Stimulated activated CD4-positive, alpha-beta T cell treated with anti-CD3 and anti-CD28 coated beads, Interleukin-1b, Interleukin-23, amount 100 ng/mL, for 4 hours (primary cell): ENCODE measurements at places on chromosomes 16 and 17.

- no peak for DNase-seq
These were observed 4.8 kb upstream of the COG1 start for GRCh38 chr17:73188011-73188410.

DNA sequence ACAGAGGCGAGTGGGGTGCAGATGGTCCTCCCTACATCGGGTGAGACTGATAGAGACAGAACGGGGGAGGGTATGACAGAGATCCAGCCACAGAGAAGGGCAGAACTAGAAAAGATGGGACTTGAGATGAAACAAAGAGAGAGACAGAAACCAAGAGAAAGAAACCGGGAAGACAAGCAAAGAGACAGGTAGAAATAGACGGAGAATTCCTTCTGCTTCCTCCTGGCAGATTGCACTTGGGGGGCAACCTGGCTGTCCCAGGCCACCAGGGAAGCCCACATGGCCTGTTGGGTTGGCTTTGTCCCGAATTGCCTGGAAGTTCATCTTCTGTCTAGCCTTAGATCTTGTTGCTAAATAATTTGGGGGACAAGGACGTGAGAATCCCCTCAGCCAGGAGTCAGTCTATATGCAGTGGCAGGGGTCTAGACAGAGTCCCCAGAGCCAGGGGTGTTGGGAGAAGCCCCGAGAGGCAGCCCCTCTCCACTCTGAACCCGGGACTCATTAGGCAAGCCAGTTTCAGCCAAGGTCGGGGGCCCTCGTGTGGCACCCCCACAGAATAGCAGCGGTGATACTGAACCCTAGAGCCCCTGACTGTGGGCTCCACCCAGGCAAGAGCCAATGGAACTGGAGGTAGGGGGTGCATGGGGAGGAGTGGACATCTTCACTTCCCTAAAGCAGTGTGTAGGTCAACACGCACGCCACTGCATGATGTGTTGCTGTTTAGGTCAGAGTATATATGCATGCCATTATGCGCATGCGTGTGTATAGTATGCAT, 627 bp upstream of the TSPOAP1 start:
- peak; percentile 81 for DNase-seq

DNA sequence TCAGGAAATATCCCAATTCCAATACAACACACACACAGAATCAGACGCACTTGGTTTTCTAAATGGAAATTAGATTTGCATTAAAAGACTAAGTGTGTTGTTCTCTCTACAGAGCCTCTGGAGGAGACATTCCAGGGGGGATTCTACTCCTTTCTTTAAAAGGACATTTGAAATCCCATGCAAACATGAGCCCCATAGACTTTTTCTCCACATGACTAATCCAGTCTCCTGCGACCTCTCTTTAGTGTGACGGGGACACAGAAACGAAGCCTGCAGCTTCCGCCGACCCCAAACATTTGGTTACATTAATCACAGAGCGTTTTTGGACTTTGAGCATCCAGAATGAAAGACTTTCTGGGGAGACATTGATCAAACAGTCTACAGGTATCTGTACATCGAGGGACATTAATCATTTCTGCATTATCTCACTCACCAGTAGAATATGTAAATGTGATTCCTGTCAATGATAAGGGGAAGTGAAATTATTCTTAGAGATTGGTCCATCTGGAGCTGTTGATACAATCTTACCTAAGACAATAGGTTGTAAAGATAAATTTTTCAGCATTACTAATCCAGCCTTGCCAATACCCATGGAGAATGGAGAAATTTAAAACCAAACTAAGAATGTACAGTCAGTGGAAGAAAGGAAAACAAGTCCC, 103.4 kb upstream of the IRX3 start:
- no peak for DNase-seq

- DNase-seq, result peak; percentile 34
These were observed 110.9 kb downstream of the XYLT1 start for GRCh38 chr16:17359788-17360390.

DNA sequence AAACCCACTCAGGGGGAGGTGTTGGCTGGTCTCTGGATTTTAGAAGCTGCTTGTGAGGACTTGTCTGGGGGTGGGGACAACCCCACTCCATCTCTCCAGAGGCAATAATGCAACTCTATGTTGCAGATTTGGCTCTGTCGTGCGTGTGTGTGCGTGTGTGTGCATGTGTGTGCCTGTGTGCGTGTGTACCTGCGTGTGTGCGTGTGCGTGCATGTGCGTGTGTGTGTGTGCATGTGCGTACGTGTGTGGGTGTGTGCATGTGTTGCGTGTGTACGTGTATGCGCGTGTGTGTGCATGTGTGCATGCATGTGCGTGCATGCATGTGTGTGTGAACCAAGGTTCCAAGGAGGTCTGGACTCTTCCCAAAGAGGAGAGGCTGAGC, 120.4 kb upstream of the LHX1 start:
- DNase-seq, result no peak

DNA sequence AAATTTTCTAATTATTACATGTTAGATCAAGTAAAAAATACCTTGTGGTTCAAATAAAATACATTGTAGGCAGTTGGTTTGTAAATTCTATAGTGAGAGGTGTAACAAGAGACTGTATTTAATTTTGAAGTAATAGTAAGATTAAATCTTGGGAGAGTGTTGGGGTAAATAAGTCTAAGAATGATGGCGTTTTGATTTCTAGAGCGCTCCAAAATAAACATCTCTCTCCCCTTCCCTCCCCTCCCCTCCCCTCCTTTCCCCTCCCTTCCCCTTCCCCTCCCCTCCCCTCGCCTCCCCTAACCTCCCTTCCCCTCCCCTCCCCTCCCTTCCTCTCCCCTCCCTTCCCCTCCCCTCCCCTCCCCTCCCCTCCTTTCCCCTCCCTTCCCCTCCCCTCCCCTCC, 200.6 kb upstream of the EEF2KMT start:
- DNase-seq, result no peak

DNA sequence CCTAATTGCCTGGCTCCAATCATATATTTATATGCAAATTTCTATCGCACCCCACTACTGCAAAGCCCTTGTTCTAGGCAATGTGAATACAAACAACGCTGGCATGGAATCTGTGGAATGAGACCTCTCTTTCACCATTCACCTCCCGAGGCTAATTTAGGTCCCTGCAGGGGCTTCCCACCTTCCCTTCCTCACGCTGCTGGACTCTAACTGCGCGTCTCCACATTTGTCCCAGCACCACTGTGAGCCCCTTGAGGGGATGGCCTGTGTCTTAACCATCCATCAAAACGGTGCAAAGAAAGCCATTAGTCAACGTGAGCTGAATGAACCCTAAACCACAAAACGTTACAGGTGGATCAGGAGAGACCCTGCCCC, 1.6 kb downstream of the TMEM114 start:
- no peak for DNase-seq

- no peak for DNase-seq
These were observed 4.0 kb downstream of the WBP2 start for GRCh38 chr17:75850928-75851692.

DNA sequence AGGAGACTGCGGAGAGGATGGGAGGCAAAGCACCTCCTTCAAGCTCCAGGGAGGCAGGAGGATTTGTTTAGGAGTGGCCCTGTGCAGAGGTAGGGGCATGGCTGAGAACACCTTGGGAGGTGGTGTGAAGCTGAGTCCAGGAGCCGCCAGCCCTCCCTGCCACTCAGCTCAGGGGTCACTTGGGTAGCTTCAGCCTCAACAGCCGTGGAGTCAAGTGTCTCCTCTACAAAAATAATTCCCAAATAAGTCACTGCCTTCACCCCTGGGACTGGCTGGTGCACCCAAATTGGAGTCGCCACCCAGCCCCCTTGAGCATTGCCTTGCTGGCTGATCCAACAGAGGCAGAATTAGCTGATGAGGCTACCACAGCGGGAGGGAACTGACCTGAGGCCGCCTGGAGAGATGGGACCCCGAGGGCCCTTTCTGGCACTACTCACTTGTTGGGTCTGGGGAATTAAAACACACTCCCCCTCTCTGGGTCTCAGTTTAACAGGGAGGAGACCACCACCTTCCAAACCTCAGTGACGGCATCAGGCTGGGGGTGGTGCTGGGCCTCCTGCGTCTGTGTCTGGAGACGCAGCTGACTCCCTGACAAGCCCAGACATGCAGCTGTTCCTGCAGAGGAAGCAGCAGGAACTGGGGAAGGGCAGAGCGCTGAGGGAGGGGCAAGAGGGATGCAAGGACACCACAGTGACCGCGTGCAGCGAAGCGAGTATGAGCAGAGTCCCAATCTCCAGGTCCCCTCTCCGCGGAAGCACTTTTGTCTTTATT, 87.9 kb upstream of the TOB1 start:
- DNase-seq, result no peak

- DNase-seq, result no peak
These were observed 14.5 kb downstream of the CASKIN1 start for GRCh38 chr16:2181952-2182351.

- no peak for DNase-seq
These were observed 13.6 kb upstream of the GGA2 start for GRCh38 chr16:23523876-23524385.

- DNase-seq, result no peak
These were observed 4.7 kb downstream of the SLC47A1 start for GRCh38 chr17:19538095-19539039.

DNA sequence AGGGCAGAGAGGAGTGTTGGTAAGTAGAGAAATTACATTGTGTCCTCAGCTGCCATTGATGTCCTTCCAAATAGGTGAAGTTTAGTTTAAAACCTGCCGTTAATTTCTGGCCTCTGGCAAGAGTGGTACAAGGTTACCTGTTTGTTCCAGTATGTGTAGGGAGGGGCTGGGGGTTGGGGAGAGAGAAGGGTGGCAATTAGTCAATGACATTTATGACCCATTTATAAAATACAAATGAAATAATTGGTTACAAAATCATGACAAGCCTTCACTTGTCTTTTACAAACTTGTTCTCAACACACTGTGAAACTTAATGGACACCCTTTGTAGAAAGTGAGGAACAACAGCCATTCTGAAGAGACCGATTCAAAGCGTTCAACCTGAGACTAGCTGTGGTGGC, 281.0 kb downstream of the FTO start:
- no peak for DNase-seq

DNA sequence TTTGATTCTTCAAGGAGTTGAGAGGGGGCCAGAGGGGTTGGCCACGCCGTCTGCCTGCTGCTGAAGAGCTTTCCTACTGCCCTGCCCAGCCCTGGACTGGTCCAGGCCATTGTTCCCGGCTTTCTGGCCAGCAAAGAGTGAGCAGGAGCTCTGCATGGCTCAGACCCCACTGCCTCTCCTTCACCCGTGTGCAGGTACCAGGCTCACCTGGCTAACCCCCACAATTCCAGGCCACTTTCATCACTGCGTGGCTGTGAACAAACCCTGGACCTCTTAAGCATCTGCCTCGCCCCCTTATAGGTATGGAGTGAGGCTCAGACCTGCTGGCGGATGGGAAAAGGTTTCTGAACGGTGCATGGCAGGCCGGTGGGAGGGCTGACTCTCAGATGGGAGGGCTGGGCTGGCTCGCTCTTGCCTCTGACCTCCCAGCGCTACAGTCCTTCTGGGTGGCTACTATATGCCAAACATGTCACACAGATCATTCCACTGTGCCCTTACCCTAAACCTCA, 8.9 kb downstream of the ZNF319 start:
- DNase-seq, result no peak

GRCh38 chr17:39701012-39701783, 1.3 kb downstream of the ERBB2 start:
- no peak for DNase-seq

DNA sequence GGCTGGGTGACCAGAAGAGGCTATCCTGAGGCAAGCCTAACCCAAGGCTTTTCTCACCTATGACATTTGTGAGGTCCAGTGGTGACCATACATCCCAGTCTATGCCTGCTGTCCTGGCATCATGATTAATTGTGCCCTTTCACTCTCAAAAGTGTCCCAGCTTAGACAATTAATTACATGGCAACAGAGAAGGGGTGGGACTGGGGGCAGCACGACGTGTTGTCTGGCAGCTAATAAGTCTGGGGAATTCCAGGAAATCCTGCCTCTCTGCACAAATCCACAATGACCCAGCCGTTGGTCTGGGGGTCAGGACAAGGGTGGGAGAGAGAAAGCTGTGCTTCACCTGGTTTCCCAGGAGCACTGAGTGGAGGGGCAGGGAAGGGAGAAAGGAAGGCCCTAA, 14.0 kb upstream of the MTMR4 start:
- DNase-seq, result no peak

GRCh38 chr16:89266521-89267134, 49.1 kb downstream of the ZNF778 start:
- DNase-seq, result no peak

GRCh38 chr17:81995463-81996231, 18.2 kb downstream of the ASPSCR1 start:
- no peak for DNase-seq

GRCh38 chr16:57178793-57179212, 7.0 kb downstream of the PSME3IP1 start:
- DNase-seq, result no peak

- DNase-seq, result no peak
These were observed 14.3 kb upstream of the TMED6 start for GRCh38 chr16:69365901-69366300.

DNA sequence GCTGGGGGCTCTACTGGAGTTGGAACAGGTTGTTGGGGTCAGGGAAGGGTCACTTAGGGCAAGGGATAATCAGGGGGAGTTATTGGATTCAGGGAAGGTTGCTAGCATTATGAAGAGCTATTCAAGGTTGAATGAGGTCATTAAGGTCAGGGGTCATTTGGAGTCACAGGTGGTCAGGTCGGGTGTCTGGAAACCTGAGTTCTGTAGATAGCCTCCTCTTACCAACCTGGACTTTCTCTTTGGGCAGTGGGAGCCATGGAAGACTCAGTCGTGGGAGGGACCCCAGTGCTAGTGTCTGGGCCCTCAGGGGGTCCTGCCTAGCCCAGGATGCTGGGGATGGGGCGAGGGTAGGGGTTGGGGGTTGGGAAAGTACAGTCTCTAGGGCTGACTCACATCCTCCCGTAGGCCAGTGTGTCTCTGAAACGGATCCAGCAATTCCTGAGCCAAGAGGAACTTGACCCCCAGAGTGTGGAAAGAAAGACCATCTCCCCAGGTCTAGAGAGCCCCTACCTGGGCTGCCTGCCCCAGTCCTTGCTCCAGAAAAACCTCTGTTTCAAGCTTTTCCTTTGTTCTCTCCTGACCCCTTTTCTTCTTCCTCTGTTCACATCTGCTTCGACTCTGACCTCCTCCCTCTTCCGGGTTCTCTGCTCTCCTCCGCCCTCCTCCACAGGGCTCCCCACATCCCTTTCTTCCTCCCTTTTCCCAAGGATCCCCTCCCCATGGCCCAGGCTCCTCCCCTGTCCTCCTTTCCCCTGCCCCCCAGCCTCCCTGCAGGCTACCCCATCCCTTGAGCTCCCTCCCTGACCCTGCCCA, 33.5 kb downstream of the ABCC3 start:
- DNase-seq, result no peak
